ENCODE measurements at places on chromosomes 3 and 15.

DNA sequence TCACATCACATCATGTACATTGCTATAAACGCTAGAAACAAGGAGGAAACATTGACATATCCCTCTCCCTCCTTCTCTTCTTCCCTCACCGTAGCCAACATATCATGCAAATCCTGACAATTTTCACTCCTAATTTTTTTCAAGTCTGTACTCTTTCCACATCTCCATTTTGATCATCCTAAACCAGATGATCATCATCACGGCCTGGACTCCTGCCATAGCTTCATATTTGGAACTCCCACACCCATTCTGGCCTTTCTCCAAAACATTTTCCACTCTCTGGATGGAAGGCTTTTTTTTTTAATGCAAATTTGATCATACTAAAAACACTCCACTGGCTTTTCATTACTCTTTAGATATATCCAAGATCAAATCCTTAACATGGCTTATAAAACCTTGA, 248.0 kb upstream of the CNTN3 start:
- H3K4me1 ChIP-seq: no peaks in the 10 kb centered on the region
- no peak overlapping the region for H3K4me3 ChIP-seq
- no peak for DNase-seq
- H3K36me3 ChIP-seq: no peaks in the 10 kb centered on the region

DNA sequence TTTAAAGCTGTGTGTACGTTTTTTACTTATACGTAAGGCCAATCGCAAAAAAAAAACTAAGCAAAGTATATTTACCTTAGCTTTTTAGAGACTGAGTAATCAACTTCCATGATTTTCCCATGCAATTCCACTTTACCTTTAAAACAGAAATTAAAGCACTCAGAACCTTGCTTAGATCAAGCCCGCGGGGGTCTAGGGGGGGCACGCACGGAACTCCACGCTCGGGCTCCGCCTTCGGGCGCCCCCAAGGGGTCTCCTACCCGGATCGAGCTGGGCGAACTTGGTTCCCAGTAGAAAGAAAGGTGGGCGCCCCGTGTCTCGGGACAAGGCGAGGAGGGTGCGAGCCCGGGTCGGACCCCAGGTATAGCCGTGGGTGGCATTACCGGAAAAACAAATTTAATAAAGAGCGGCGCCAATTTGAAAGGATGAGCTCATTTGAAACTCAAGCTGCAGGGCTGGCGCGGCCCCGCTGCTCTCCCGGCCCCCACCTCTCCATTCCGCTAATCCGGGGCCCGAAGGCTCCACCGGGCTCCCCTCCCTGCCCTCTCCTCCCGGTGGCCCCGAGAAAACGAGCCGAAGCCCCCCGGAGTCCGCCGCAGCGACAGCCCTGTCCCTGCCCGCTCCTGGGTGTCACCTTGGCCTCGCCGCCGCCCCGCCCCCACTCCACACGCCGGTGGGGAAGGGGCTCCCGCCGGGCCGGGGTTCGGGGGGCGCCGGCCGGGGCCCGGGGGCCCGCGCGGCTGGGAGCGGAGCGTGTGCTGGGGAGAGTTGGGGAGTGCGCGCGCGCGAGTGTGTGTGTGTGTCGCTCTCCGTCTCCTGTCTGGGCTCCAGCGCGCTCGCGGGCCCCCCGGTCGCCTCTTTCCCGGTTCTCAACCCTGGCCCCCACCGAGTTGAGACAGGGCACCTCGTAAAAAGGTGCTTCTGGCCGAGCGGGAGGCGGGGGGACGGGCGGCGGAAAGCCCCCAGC, 1.5 kb downstream of the IGF2BP2 start:
- H3K27me3 ChIP-seq: peaks cover 72% of the 10 kb centered on the region
- no peaks in the 10 kb centered on the region for H3K36me3 ChIP-seq
- H3K27ac ChIP-seq: no peak overlapping the region
- peaks cover 13% of the 10 kb centered on the region for H3K4me1 ChIP-seq
- peak; percentile 51 for DNase-seq
- H3K4me3 ChIP-seq: peak overlapping the region; percentile 75

GRCh38 chr3:47024932-47025331, 45.5 kb downstream of the NBEAL2 start:
- DNase-seq: no peak
- no peak overlapping the region for H3K4me3 ChIP-seq
- no peak overlapping the region for H3K27ac ChIP-seq
- peaks cover 46% of the 10 kb centered on the region for H3K36me3 ChIP-seq
- peaks cover 53% of the 10 kb centered on the region for H3K4me1 ChIP-seq

GRCh38 chr3:55607844-55608243, 120.7 kb upstream of the WNT5A start:
- H3K36me3 ChIP-seq: no peaks in the 10 kb centered on the region
- no peak overlapping the region for H3K4me3 ChIP-seq
- H3K27me3 ChIP-seq: no peaks in the 10 kb centered on the region
- no peak overlapping the region for H3K27ac ChIP-seq
- DNase-seq: no peak

Data from activated T-cell treated with anti-CD3 and anti-CD28 coated beads, Interleukin-2, amount 50 U/mL, for 24 hours (primary cell).